Dorsolateral prefrontal cortex (tissue), 122 donors: ENCODE measurements at places on chromosomes 16 and 17.

- no peak for DNase-seq
These were observed 46.4 kb downstream of the COTL1 start for GRCh38 chr16:84571506-84571905.

- no peak for DNase-seq
These were observed 115.0 kb downstream of the DYNLRB2 start for GRCh38 chr16:80655751-80656150.

GRCh38 chr17:67582673-67583081 is 135.1 kb upstream of the NOL11 start:
- no peak for DNase-seq

DNA sequence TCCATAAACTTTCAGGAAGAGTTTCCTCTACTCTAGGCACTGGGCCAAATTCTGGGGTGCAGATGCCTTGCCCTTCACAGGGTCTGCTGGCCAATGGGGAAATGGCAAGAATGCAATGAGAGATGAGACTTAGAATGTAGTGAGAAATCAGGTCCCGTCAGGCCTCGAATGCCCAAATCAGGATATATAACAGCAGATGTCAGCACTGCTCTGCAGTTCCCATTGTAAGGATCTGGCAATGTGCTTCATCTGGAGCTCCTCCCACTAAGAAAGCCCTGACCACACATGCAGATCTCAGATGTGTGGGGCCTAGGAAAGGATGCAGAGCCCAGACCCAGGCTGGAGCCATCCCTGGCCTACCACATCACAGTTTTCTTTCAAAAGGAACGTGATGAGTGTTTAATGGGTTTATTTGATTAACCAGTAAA is 13.9 kb upstream of the LPCAT2 start:
- no peak for DNase-seq

DNA sequence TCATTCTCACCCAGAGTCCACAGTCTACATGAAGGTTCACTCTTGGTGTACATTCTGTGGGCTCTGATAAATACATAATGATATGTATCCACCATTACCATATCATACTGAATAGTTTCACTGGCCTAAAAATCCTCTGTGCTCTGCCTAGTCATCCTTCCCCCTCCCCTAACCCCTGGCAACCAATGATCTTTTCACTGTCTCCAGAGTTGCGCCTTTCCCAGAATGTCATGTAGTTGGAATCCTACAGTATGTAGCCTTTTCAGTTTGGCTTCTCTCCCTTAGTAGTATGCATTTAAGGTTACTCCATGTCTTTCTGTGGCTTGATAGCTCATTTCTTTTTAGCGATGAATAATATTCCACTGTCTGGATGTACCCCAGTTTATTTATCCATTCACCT is 101.3 kb downstream of the NOG start:
- no peak for DNase-seq

DNA sequence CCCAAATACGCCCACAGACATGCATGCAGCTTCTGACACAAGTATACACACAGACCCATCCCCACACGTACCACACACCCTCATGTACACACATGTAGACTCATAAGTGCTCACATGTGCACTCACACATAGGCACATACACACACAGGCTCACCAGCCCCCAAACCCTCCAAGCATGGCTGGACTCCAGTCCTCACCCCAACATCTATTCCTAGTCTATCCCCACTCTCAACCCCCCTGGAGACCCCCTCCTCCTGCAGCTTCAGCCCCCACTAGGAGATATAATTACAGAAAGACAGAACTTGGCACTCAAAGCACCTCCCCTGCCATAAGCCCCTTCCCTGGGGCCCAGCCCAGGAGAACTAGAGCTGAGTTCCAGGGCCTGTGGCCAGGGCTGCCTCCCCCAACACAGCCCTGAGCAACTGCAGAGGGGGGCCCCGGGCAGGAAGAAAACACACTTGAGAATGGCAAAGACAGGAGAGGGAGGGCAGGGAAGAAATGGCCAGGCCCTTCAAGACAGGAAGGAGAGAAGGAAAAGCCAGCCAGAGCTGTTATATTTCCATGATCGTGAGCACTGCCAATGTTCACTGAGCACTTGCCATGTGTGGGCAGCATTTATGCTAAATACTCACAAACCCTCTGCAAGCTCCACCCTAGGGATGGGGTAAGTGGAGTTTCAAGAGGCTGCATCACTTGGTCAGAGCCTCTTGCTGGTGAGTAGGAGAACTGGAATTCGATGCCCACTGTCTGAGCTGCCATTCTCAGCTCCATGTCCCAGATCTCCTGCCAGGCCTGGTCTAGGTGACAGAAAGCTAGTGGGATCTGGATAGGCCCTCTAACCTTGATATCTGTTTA is 224.5 kb downstream of the ZNF423 start:
- no peak for DNase-seq

DNA sequence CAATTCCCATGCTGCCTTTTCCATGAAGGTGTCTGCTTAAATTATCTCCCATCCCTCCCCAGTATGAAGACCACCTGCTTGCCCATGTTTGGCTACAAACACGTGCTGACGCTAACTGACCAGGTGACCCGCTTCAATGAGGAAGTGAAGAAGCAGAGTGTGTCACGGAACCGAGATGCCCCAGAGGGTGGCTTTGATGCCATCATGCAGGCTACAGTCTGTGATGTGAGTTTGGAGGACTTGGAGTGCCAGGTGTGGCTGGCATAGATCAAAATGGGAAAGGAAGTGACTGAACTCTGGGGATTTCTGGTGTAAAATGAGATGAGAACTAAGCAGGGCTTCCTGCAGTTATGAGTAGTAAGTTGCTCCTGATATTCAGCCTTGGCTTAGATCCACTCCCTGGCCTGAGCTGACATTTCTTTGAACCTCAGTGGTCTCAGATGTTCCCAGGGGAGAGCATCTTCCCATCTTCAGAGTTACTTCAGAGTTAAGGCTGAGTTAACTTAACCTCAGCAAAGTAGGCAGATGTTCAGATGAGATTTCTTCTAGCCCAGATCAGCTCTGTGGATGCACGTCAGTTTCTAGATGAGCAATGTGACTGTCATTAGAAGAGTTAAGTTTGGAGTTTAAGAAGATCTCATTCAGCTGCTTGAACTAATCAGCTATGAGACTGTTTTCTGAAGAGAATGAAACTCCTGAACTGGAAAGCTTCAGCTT is 32.7 kb downstream of the ITGB3 start:
- DNase-seq = no peak

DNA sequence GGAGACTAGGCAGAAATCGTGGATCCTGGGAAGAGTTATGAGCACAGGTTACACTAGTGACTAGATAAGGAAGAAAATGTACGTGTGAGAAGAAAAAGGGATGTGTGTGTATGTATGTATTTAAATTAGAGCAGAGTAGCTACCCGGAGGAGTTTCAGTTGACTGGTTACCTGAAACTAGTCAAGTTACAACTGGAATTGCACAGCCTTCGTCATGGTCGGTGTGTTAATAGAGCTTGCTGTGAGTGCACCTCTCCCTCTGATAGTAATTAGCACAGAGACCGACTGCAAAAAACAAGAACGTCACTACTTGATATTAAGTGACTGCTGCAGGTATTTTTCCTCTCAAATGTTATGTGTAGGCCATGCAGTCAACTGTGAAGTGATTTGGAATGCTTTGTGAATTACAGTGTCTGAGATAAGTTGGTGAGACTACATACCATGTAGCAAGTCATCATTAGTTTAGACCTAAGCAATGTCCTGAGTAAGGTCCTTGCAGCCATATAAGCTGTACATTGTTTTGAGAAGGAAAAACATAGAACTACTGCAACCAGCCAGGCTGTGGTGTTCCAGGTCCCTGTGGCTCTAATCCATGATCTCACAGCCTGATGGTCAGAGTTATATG is 95.7 kb downstream of the WNT3 start:
- no peak for DNase-seq

DNA sequence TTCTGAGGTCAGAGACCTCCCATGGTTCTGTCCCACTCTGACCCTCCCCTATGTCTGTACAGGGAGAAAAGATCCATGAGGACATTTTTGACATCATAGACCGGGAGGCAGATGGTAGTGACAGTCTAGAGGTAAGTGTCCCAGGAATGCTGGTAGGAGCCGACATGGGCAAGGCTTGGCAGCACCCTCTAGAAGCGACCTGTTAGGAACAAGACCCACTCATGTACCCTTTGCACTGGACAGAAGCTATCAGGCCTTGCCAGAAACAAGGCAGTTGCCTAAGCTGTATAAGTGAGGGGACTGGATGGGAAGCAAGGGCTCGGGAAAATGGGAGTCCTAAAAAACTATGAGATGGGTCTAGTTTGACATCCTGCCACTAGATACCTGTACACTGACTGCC is 2.5 kb downstream of the TUBG1 start:
- DNase-seq = no peak

DNA sequence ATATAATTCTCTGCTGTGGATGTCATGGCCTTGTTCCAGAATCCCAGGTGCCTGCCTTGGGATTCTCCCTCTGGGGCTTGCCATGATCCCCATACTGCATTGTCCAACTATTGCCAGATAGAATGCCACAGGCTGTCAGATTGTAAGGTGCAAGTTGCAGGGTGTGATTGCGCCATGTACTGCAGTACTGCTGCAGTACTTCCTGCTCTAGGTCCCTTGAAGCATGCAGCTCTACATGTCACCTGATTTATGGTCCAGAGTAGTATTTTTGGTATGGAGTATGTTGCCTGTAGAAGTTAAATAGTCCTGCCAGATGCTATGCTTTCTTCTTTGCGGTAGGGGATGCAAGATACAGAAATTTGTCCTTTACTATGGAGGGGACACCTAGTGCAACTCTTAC is 7.0 kb upstream of the SLFN5 start:
- DNase-seq = no peak

DNA sequence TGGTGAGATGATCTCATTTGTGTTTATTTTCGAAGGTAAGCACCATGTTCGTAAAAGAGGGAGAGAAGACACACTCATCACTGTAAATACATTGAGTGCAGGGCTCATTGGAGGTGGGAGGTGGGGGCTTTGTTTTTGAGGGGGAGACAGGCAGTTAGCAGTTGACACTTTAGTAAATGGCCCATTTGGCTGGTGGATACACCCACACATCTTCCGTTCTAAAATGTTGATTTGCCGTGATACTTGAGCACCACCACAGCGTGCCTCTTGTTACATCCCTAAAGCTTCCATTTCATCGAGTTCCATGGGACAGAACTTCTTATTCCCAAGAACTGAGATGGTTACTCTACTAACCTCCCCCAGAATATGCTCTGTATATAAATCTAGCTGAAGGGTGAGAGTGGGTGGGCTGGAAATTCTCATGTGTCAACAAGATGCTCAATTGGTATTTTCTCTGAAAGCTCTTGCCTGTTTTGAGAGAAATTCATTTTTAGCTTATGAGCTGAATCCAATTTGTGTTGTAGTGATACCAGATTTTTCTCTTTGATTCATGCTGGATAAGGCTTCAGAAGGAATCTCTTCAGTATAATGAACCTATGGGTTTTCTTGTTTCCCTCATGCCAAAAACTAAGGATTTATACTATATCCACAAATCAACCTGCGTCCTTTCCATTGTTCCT is 314.3 kb downstream of the RBFOX1 start:
- no peak for DNase-seq

GRCh38 chr17:58920773-58921172 is 165.1 kb downstream of the PPM1E start:
- DNase-seq = no peak

DNA sequence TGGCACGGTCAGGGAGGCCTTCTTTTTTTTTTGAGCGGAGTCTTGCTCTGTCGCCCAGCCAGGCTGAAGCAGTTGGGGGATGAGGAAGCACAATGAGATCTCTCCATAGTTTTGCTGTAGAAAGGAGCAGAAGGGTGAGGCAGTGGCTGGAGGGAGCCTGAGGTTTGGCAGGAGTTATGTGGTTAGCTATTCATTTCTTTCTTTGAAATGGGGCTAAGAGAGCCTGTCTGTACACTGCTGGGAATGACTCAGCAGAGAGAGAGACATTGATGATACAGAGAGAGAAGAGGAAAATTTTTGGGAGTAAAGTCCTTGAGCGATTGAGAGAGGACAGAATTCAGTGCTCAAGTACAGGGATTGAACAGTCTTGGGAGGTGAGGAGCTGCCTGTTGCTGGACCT is 22.1 kb downstream of the NOS2 start:
- DNase-seq = no peak

DNA sequence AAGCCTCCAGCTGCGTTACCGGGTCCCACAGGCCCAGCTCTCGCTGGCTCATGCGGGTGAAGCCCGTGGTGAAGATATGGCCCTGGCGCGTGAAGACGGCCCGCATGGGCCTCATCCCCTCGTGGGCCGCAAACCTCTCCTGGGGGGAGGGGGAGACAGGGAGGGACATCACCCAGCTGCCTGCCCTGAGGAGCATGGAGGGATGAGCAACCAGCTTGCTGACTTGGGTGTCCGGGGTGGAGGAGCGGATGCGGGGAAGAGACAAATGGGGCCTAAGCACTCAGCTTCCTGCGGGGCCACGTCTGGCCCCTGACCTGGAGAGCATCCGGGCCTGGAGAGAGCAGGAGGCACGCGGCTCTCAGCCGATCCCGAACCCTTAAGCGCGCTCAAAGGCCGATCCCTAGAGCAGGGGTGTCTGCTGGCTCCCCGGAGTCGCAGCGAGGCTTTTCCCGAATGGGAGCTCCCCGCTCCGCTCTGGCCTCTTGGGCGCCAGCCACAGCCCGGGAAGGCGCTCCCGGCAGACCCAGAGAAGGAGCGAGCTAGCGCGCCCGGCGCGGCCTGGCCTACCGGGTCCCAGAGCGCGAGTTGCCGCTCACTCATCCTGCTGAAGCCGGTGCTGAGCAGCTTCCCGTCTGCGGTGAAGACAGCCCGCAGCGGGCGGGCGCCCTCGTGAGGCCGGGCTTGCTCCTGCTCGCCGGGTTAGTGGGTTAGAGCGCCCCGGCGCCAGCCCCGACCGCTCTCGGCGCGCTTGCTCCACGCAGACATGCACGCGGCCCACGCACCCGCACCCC is 5.0 kb downstream of the CORO6 start:
- DNase-seq = peak; percentile 85

GRCh38 chr16:2086106-2086742 is 38.4 kb downstream of the TSC2 start:
- DNase-seq = no peak

- DNase-seq = no peak
These were observed 3.3 kb downstream of the MT1H start for GRCh38 chr16:56672761-56673536.

- no peak for DNase-seq
These were observed 14.8 kb downstream of the MYOCD start for GRCh38 chr17:12680407-12680897.

DNA sequence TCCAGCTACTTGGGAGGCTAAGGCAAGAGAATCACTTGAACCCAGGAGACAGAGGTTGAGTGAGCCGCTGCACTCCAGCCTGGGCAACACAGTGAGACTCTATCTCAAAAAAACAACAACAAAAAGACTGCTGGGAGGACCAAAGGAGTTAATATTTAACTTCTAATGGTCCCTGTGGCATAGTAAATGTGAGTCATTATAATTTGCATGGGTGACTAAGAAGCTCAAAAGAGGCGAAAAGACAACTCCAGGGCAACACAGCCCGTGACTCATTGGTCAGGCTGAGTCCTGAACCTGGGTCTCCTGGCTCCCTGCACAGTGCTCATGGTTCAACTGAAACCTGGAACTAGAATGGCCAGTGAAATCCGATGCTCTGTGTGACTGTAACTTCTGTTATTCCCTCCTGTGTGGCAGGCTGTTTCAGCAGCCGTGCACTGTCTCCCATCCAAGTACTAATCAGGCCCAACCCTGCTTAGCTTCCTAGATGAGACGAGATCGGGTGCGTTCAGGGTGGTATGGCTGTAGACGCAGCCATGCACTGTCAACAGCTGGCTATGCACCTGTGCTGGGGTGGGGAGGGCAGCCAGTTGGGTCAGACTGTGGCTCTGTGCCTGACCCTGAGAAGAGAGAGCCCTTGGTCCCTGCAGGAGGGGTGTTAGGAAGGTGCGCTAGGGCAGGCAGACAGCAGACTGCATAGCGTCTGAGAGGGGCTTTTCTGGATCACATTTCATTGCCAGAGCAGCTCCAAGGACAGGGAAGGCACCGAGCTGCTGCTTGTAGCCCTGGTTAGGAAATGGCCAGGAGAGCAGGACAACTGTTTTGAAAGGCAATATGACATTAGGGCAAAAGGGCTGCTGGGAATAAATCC is 14.5 kb upstream of the GPRC5C start:
- DNase-seq = no peak
